ENCODE measurements at places on chromosomes 5 and 9.

DNA sequence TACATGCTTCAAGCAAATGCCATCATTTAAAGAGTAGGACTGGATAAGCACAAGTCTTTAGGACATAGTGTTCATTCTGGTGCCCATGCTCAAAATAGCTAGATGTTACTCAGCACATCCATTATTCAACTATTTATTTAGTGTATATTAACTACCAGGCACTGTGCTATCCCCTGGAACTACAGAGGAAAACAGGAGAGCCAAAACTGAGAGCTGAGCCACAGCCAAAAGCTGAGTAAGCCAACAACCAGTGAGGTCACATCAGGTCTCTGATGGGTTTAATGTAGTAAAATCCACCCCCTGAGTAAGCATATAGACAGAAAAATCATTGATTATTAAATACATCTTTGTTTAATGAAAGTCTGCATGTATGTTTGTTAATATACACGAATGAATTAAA is 469.3 kb upstream of the DMAC1 start:
- DNase-seq: no peak

DNA sequence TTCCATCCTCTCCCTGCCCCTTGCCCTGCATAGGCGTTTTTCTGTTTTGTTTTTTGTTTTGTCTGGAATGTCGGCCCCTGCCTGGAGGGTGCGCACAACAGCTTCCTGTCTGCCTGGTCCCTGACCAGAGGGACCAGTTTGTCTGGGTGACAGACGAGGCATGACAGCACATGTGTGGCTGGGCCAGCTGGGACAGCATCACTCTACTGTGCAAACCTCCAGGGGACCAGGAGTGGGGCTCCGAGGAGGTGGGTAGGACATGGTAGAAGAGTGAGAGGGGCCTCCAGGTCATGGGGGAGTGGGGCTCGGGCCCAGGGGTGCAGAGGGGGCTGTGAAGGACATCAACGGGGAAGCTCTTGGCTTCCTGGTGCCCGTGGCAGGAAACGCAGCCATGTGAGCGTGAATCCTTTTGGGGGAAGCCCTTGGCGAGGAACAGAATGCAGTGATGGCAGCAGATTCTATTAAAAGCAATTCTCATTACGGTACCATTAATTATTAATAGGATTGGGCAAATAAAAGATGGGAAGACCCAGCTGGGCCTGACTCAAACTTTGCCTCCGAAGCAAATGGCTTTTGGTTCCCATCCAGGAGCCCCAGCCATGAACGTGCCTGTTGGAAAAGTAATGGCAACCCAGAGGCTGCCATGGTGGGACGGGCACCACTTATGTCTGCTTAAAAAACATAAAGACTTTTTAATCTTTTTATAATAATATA is 184.4 kb upstream of the IER5L start:
- DNase-seq: no peak

DNA sequence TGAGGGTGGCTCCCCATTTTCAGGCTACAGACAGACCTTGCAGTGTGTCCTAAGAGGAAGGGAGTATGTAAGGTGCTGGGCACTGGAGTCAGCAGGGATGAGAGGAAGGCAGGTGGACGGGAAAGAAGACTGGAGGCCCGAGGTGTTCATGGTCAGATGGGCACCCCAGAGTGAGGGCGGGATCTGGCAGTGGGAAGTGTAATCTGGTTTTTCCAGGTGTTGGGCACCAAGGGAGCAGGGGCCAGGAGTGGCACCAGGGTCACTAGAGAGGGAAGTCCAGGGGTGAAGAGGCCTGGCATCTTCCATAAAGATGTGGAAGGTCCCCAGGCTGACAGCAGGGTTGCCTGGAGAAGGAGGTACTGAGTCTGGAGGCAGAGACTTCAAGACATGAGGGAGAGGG is 29.7 kb downstream of the PITX1 start:
- no peak for DNase-seq

- DNase-seq: no peak
Measured at GRCh38 chr9:109498195-109499092, at the start of gene PTPN3. Gene PTPN3 (minus strand): TSS chr9:109498307. CDS start chr9:109463434, 34,873 bp downstream.

GRCh38 chr9:76996700-76997099 is 22.8 kb upstream of the FOXB2 start:
- no peak for DNase-seq

DNA sequence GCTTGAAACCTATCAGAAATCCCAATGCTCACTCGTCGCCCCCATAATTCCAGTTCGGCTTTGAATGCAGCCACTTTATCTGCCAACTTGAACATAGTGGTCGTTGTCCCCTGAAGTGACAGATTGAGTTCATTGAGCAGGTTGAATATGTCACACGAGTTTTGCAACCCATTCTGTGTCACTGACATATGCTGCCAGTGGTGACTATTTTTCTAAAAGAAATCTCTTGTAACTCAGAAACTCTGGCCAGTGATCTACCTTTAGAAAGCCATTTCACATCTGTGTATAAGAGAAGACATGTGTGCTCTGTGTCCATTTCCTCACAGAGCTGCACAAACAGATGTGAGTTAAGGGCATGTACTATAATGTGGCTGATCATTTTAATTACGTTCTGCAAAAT is 47.0 kb upstream of the LARP1 start:
- no peak for DNase-seq

DNA sequence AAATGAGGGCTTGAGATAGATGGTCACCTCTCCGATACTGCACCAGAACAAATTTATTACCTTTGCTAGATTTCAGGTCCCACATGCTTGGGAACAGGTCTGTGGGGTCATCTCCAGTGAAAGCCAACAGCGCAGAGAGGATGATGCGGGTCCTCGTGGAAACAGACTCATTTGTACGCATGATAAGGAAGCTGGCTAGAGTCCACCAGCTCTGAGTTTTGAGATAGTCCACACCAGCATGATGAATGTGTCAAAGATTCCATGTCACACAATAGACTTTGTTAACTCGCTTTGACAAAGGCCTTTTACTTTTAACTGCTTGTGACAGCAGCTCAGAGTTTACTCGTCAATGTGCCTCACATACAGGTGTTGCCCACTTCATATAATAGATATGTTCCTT is 105.4 kb upstream of the TBCA start:
- DNase-seq: no peak

GRCh38 chr5:180718810-180719453 is 20.9 kb downstream of the OR2Y1 start:
- no peak for DNase-seq

DNA sequence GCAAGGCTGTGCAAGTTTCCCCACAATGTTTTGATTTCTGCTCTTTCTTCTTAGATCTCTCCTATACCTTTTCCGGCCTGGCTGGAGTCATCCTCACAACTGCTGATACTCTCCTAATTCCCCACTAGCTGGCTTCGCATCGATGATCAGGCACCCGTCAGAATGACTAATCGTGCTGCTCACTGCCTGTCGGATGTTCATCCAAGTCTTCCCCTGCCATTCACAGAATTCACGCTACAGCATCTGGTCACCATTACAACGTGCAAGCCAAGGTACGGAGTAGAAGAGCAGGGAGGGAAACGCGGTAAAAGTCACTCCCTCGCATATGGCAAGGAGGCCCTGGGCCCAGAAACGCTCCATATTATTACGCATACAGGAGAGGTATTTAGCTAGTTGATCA is 35.1 kb downstream of the CDH10 start:
- DNase-seq: no peak

DNA sequence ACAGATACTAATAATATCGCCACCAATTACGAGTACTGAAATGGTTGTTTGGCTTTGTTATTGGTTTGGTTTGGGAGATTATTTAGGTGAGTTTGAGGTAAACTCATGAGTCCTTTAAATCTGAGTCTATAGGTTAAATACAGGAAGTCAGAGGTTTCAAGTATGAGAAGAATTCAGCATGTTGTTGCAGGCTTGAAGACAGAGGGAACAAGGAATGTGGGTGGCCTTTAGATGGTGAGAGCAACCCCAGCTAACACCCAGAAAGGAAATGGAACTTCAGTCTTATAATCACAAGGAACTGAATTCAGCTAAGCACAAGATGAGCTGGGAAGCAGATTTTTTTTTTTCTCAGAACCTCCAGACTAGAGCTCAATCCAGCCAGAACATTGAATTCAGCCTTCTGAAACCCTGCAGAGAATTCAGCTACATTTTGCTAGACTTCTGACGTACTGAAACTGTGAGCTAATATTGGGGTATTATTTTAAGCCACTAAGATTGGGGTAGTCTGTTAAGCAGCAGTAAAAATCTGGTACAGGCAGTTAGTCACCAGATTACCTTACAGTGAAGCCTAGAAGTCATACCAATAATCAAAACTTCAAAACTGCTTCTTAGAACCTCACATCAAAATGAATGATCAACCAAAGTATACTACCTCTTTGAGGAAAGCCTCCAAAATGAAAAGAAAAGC is 216.0 kb upstream of the PUM3 start:
- DNase-seq: no peak

DNA sequence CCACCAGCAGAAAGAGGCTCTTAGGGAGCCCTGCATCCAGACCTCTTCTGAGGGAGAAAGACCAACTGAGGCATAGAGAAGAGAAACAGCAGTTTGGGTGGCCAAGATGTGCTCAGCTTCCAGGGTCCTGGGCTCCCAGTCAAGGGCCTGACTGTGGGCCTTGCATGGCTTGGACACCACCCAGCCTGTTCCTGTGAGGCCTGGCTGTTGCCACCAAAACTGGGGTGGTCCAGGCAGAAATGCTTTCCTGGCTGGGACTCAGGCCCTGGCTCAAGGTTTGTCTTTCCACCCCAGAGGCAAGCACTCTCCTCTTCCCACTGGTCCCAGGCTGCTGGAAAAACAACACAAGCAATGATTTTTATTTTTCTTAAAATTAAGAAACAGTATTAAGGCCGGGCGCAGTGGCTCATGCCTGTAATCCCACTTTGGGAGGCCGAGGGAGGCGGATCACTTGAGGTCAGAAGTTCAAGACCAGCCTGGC is 13.3 kb downstream of the MYOZ3 start:
- DNase-seq: no peak

DNA sequence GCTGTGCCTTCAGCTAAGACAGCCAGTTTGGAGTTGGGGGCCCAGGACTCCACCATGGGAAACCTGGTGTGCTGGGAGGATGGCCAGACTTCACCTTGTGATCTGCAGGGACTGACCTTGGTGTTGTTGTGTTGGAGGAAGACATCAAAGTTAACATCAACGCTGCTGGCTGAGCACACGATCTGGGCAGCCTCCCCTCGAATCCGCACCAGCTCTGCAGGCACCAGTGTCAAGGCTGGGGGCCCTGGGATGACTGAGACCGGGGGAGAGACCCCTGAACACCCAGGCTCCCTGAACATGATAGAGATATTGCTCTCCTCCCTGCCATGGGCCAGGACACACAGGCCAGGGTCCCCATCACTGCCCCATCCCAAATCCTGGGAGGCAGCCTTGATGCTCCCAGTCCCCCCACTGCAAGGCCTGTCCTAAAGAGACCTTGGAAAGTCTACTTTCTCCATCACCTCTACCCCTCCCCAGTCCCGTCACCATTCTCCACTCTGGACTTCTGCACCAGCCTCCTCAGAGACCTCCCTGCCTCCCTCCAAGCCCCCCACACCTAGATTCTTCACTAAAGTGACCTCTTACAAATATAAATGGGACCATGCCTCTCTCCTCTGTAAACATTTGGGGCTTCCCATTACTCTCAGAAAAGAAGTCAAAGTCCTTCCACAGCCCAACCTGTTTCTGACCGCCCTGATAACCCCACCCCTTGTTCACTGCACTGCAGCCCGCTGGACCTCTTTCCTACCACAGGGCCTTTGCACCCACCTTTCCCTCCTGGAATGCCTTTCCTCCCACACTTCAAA is 8.2 kb downstream of the CSF1R start:
- DNase-seq: no peak

GRCh38 chr5:135429301-135430134 is 17.6 kb downstream of the DCANP1 start:
- no peak for DNase-seq

GRCh38 chr9:120948824-120949223 is 22.2 kb upstream of the TRAF1 start:
- DNase-seq: no peak

DNA sequence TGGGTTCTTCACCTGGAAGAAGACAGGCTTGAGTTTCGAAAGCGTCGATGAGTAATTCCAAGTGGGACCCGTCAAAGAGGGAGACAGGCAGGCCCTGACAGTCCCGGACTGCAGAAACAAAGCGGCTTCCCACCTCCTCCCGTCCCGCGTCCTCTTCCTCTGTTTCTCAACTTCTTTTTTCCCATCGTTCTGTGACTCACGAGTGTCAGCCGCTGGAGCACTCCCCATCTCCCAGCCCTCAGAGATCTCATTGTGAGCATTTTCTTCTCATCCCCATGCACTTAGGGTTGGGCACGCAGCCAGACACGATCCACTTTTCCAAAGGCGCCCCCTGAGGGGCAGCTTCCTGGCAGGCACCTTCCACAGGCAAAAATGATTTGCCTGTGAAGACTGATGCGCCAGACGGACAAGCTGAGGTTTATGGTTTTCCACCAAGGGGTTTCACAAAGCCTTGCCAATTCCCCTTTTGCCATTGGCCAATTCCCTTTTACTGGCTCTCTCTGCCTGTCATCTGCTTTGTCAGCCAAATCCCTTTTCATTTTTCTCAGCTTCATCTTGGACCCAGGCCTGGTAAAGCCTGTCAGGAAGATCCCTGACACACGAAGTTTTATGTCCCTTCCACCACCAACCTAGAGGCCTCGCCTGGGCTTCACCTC is 86.5 kb upstream of the ANKRD55 start:
- DNase-seq: no peak

DNA sequence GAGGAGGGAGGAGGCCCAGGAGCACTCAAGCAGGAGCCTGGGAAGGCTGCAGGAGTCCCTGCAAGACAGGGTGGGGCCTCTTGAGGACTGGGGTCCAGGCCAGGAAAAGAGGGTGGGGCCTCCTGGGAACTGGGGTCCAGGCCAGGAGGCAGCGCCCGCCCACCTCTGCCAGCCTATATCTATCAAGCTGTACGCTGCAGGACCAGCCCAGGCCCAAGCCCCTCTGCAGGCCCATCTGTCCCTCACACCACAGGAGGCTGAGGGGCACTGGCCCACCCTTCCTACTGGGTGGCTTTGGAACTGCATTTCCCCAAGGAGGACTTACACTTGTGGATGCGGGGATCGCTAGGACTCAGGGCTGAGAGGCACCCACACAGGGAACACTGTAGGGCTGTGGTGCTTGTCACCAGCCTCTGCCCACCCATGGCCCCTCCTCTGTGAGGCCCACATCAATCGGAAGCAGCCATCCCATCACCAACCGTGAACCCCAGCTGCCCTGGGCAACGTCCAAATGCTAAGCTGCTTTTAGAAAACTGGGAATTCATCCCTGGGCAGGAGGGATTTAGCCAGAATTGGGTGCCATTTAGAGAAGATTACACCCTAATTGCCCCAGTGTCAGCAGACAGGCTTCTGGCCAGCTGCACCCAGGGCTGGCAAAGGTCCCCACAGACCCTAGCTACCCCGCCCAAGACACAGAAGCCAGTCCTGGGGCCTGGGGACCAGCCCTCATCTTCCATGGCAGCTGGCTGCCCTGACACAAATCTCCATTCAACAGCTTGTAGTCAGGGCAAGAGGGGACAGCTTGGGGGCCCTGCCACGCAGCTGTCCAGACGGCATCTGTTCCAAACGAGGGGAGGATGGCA is 15.3 kb downstream of the BICD2 start:
- DNase-seq: no peak

GRCh38 chr9:37165644-37166043 is 45.3 kb downstream of the ZCCHC7 start:
- DNase-seq: no peak

- no peak for DNase-seq
Measured at GRCh38 chr9:36844961-36845360, 189.1 kb downstream of the PAX5 start.

- no peak for DNase-seq
Measured at GRCh38 chr5:43369651-43370050, 42.5 kb downstream of the CCL28 start.

All from stimulated activated CD8-positive, alpha-beta memory T cell treated with anti-CD3 and anti-CD28 coated beads, Interleukin-15, amount 100 ng/mL, for 24 hours (primary cell).